CD8-positive, alpha-beta T cell (primary cell): ENCODE measurements at places on chromosomes 1 and 21.

- no peak for DNase-seq
Observed at GRCh38 chr21:39681257-39681656, 63.7 kb upstream of the IGSF5 start.

- DNase-seq = no peak
Observed at GRCh38 chr1:220239213-220239612, 33.0 kb downstream of the RAB3GAP2 start.

GRCh38 chr1:207649865-207650580 is 5.1 kb downstream of the CR1L start:
- DNase-seq = no peak

- DNase-seq = no peak
Observed at GRCh38 chr1:209708297-209708696, 3.7 kb downstream of the HSD11B1 start.
